HCT116 (cell line): ENCODE measurements at places on chromosomes 1 and 21.

- DNase-seq: no peak
Observed at GRCh38 chr1:94962409-94963265, 35.7 kb upstream of the CNN3 start.

GRCh38 chr1:151653397-151653796 lies 41.5 kb downstream of the SNX27 start:
- DNase-seq: no peak

DNA sequence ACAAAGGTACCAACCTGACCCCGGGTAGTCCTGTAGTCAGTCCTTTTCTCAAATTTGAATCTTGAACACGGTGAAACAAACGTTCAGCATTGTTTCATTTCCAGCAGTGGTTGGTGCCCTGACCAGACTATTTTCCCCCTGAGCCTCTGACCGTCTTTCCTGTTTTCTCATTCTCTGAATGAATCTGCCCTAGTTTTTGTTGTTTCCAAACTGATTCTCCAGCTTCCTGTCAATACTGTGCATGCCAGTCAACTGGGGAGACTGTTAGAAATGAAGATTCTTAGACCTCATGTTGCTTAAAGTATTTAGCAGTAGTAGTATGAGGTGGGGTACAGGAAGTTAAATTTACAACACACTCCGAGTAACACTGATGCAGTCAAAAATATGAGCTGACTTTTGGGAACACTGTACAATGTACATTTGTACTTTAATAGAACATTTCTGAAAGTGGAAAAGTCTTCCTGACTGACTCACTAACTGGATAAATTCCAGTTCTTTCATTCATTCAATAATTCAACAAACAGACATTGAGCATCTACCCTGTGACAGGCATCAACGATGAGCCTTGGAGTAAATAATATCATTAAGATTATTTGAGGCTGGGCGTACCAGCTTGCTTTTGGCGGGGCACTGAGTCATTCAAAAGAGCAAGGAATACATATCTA lies 26.0 kb upstream of the ZRANB2 start:
- DNase-seq: no peak

DNA sequence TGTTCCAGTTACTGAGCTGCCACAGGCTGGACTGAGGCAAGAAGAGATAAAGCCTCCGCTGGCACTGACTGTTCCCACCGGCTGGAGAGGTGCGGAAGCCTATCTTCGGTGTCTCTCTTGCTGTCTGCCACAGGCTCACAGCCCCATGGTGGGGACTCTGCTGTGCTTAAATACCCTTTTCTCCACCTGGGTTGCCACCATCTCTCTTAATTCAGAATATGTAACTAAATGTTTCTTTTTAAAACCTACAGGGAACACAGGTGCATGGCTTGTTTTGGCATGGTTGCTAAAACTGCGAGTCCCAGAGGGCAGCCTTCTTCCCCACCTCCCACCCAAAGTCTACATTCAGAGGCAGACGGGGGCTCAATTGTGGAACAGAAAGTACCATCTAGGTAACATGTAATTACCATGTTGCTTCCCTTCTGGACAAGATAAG lies 8.1 kb upstream of the LBR start:
- DNase-seq: no peak

GRCh38 chr1:193179094-193179493 lies 7.3 kb downstream of the B3GALT2 start:
- no peak for DNase-seq
